ENCODE measurements at places on chromosomes 1 and 21.

DNA sequence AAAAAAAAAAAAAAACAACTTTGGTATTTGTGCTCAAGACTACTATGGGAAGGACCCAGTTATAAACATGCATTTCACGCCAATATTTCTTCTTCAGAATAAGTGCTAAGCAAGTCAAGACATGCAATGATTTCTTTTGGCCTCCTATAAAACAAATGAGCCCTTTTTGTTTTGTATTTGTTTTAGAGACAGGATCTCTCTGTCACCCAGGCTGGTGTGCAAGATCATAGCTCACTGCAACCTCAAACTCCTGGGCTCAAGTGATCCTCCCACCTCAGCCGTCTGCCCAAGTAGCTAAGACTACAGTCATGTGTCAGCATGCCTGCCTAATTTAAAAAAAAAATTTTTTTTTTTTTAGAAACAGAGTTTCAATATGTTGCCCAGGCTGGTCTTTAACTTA lies 348.7 kb downstream of the PCP4 start:
- no peak for DNase-seq

DNA sequence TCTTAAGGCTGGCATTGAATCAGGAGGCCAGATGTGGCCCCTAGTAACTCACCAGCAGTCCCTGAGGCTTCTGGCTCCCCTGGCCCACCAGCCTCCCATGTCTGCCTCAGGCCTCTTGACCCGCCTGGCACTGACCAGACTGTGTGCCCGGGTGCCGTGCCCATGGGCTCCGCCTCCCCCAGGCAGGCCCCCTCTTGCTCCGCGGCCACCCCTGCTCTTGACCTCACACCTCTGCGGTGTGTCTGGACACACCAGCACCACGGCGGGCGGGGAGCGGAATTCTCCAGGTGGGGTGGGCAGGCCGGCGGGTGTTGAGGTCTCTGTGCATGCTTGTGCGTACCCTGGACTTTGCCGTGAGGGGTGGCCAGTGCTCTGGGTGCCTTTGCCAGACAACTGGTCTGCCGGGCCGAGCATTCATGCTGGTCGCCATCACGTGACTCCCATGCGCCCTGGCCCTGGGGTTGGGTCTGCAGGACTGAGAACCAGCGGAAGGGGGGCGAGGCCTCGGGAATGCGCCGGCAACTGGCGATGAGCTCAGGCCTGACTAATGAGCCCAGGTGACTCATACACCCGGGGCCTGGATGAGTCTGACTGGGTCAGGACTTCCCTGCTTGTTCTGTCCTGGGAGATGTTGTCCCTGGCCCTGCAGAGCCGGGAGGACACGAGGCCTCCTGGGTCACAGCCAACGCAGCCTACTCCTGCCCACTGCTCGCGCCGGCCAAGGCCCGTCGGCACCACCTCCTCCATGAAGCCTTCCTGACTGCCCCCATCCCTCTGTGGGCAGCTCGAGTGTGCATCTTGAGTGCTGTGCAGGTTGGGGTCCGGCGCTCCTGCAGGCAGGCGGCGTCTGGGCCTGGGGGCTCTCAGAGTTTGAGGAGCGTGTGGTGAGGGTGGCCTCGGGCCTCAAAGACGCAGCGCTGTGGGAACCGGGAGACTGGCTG lies 22.6 kb downstream of the COL18A1 start:
- DNase-seq: no peak

- DNase-seq: no peak
Measured at GRCh38 chr1:181476581-181476980, 6.7 kb upstream of the CACNA1E start.

- no peak for DNase-seq
Measured at GRCh38 chr1:175206687-175207086, 14.1 kb upstream of the KIAA0040 start.

GRCh38 chr1:49102752-49103151 lies 326.1 kb upstream of the BEND5 start:
- peak; percentile 40 for DNase-seq

GRCh38 chr1:23394181-23394580 lies 24.5 kb upstream of the ZNF436 start:
- DNase-seq: no peak

GRCh38 chr1:2966449-2967328 lies 54.6 kb upstream of the ACTRT2 start:
- DNase-seq: no peak

DNA sequence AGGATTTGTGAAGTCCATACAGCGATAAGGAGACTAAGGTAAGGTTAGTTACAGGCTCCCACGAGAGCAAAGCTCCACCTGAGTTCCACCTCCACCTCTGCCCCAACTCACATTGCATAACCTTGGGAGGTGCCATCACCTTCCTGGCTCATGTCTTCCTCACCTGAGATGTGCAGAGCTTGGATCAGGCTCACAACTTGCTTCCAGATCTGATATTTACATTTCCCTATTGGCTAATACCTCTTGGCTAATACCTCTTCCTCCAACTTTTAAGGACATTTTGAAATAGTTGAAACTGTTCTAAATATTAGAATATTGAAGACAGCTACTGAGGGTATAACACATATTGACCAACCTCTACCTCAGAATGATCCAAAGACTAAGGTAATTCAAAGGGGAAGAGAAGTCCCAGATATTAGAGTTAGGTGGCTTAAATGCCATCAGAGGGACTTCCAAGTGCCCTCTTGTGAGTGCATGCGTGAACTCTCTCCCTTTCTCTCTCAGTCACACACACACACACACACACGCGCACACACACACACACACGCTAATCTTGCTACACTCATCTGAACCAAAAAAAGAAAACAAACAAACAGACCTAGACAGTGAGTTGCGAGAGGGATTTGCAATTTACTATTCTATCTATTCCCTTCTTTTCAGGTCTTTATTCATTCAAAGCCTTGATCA lies 134.3 kb downstream of the PLPP3 start:
- DNase-seq: no peak

DNA sequence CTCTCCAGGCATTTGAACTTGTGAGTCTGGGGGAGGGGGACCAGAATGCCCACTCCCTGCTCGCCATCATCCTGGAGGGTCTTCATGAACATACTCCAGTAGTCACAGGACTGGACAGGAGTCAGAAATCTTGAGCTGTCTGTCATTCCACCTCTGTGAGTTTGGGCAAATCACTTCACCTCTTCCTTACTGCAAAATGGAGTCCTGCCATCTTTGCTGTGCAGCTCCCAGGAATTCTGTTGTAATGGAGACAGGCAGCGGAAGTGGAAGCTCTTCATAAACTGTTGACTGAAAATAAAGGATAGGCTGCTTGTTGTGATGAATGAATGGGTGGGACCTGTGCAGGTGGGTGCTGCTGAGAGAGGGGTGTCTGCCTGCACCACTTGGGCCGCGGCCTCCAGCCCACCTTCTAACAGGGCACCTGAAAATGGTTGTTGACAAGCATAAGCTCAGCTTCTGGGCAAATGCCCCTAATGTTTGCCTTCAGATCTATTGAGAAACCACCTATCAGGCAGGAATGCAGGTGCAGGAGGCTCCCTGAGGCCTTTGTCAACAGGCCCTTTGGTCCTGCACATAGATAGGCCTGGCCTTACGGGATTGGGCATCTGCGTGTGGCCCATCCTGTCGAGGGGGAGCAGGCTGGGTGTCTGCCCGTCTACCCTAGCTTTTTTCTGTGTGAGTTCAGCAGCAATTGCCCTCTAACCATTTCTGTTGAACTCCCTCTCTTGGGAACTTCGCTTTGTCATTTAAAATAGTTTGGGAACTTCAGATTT lies 321.0 kb downstream of the RPS6KC1 start:
- DNase-seq: no peak

DNA sequence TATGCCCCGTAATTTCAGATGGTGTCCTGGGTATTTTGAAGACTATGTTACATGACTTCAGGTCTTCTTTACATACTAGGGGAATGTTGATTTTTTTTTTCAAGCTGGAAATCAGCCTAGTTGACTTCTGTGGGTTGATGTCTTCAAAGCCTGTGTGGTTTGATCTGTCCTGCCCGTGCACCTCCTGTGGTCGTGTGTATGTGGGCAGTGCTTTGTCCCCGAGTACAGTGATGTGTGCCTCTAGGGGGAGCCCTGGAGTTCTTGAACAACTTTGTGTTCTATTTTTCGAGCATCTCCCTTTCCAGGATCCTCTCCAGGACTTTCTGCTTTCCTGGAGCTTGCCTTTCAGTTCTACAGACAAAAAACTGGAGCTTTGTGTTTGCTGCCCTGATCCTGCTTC lies 28.9 kb downstream of the OBSCN start:
- DNase-seq: peak; percentile 22

- DNase-seq: no peak
Measured at GRCh38 chr1:112695276-112695675, 11.7 kb downstream of the RHOC start.

GRCh38 chr21:42781150-42781970 lies 98.0 kb downstream of the WDR4 start:
- DNase-seq: no peak

DNA sequence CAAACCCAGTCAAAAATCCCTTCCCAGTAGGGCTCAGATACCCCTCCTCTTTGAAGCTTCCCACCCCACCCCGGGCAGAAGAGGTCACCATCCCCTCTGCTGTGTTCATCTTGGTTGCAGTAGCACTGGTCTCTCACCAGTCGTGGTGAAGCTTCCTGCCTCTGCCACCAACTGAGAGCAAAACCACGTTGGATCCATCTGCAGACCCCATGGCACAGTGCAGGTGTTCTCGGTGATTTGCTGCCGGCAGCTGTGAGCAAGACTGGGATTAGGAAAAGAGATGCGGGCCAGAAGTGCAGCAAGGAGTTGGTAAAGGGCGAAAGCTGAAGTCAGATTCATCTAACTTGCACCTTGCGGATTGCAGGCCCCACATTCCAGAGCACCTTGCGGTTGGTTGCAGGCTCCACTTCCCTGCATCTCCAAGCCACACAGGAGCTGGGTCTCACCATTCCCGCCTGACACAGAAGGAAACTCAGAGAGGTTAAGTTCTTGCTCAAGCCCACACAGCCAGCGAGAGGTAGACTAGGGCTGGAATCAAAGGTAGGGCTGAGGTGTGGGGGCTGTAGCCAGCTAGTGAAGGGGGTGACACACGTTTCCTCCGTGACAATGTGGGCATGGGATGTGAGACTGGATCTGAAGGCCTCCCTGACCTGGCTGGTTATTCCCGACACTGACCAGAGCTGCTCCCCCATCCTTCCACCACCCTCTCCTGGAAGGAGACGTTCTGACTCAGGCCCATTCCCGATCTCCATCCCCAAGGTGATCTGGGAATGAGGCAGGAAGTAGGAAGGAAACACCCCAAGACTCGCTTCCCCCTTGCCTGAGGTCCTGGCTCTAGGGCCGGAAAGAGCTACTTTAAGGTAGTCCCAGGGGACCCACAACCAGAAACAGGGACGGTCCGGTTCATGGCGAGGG lies 3.3 kb upstream of the FAM110D start:
- no peak for DNase-seq

GRCh38 chr1:6086762-6087376 lies 41.2 kb downstream of the KCNAB2 start:
- no peak for DNase-seq

DNA sequence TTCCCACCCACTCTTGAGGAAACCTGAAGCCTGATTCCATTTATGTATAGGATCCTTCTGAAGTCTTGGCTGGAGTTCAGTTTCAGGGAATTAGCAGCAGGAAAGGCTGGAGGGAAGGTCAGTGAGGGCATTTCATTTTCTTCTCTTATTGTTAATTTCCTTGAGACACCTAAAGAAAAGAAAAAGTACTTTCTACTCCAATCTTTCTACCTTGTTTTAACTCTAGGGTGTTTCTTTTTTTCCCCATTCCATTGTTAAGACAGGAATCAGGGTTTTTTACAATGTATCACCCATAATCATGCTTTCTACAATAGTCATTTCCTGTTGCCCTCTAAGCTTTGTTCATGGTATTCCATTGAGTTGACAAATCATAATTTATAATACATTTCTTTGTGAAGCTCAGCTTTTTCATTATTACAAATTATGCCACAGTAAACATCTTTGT lies 27.4 kb downstream of the SNRPE start:
- no peak for DNase-seq

- DNase-seq: no peak
Measured at GRCh38 chr21:44752671-44753235, 41.4 kb upstream of the TSPEAR start.

- DNase-seq: no peak
Measured at GRCh38 chr1:31583995-31584868, 7.9 kb downstream of the TINAGL1 start.

DNA sequence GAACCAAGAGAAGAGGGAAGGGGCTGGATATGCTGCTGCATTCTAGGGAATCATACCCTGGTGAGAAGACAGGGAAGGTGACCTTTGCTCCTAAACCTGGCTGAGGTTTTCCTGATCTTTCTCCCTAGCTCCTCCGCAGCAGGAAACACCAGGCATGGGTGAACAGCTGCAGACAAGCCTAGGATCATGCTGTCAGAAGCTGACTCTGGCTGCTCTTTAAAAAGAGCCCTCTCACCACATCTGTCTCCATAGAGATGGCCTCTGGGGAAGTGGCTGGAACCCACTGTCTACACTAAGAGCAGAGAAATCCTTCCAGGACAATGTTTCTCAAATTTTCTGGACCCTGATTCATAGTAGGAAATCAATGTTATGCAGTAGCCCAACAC lies 57.6 kb downstream of the CD34 start:
- no peak for DNase-seq

DNA sequence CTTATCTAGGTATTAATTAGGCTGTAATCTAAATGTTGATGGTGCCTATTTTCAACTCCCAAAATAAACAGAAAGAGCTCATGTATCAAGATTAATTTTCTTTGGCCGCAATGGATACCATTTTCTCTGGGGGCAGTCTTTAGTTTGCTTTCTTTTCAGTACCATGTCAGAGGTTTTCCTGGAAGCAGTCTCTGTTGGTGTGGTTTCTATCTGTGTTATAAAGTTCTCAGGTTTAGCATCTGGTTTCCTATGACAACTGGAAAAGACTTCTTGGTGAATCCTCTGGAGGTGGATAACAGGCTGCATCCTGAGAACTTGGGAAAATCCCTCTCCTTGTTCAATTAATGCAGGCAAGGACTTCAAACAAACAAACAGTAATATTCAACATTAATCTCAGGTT lies 38.7 kb upstream of the BATF3 start:
- DNase-seq: no peak

GRCh38 chr1:150582371-150582770 lies 3.0 kb upstream of the MCL1 start:
- no peak for DNase-seq

GRCh38 chr1:112674440-112674985 lies at the start of gene MOV10:
Gene MOV10 (plus strand): TSS chr1:112674659. CDS start chr1:112674913, 254 bp downstream.
- DNase-seq: peak; percentile 76

All from immature natural killer cell (primary cell).